Activated T-helper 2 cell treated with anti-CD3 and anti-CD28 coated beads, Interferon-gamma antibody, Interleukin-2, Interleukin-4, amounts not matched to agents 10 μg/mL and 5 μg/mL and 100 μg/mL, durations not matched to agents 14 hours and 24 hours and 36 hours (primary cell): ENCODE measurements at places on chromosomes 12 and 14. TPM values are rescaled to one million over a fixed set of nuclear protein-coding genes. Genes with fewer than 3 reads are reported as not detected.

The RERGL gene
- total RNA-seq, result not detected in 2 replicates

The LEMD3 gene
- total RNA-seq, result 26.7 and 29.2 TPM in 2 replicates

The DDX11 gene
- total RNA-seq, result 152 and 156 TPM in 2 replicates

The ZDHHC22 gene
- not detected in 2 replicates for total RNA-seq

The ANKRD33 gene
- total RNA-seq, result not detected in 2 replicates

The SERPINA3 gene
- not detected in 2 replicates for total RNA-seq

The ATG2B gene
- total RNA-seq, result 18.3 and 23.8 TPM in 2 replicates

The NEUROD4 gene
- not detected in 2 replicates for total RNA-seq

The CCDC197 gene
- total RNA-seq, result 0.11 TPM in 1 of 2 replicates, not detected in the other

The GPRC5D gene
- not detected in 2 replicates for total RNA-seq

The PGF gene
- total RNA-seq, result 0.34 and 0.39 TPM in 2 replicates

The PCED1B gene
- total RNA-seq, result 49.9 and 50.4 TPM in 2 replicates

The GSC gene
- 0.14 TPM in 1 of 2 replicates, not detected in the other for total RNA-seq

The ASPG gene
- not detected in 2 replicates for total RNA-seq

The TSHR gene
- total RNA-seq, result not detected in 2 replicates
